ENCODE measurements at places on chromosomes 6 and 20. TPM values are rescaled to one million over a fixed set of nuclear protein-coding genes. Genes with fewer than 3 reads are reported as not detected.

B3GAT2 gene
- total RNA-seq = not detected

SLC22A3 gene
- total RNA-seq = not detected

TGM3 gene
- not detected for total RNA-seq

CDC40 gene
- total RNA-seq = 29.5 TPM

TRERF1 gene
- 31.0 TPM for total RNA-seq

ATG5 gene
- 23.2 TPM for total RNA-seq

- peak; percentile 71 for DNase-seq
These were observed 145.7 kb downstream of the BTBD9 start for GRCh38 chr6:38493931-38494547.

GRCh38 chr6:1535295-1535694 lies 74.4 kb upstream of the FOXC1 start:
- peak; percentile 79 for DNase-seq
